Fibroblast of the conjunctiva (primary cell): ENCODE measurements at places on chromosomes 12 and 14.

- no peak for DNase-seq
These were observed 178.1 kb downstream of the ADGRD1 start for GRCh38 chr12:131131808-131132117.

- no peak for DNase-seq
These were observed 1.2 kb downstream of the NOVA1 start for GRCh38 chr14:26596543-26597061.

DNA sequence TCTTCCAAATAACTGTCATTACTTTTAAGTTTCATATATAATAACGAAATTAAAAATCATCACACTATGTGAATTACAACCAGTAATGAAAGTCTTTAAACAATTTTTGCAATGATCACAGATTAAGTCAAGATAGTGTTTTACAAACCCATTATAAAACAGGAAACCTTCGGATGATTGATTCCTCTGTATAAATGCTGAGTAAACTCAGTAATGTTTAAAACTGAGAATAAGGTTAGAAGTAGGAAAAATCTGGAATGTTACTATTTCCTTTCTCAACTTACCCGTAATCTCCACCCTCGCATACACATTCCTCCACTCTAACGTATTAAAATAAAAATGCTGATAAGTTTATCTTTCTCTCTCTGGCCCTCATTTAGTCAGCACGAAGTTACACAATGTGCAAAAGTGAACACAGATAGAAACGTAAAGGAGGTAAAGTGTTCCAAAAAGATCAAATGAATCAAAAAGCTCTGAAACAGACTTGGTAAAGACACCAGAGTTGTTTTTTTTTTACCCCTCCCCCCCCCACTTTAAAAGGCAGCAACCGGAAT lies 1.6 kb downstream of the ZFC3H1 start:
- DNase-seq, result no peak

DNA sequence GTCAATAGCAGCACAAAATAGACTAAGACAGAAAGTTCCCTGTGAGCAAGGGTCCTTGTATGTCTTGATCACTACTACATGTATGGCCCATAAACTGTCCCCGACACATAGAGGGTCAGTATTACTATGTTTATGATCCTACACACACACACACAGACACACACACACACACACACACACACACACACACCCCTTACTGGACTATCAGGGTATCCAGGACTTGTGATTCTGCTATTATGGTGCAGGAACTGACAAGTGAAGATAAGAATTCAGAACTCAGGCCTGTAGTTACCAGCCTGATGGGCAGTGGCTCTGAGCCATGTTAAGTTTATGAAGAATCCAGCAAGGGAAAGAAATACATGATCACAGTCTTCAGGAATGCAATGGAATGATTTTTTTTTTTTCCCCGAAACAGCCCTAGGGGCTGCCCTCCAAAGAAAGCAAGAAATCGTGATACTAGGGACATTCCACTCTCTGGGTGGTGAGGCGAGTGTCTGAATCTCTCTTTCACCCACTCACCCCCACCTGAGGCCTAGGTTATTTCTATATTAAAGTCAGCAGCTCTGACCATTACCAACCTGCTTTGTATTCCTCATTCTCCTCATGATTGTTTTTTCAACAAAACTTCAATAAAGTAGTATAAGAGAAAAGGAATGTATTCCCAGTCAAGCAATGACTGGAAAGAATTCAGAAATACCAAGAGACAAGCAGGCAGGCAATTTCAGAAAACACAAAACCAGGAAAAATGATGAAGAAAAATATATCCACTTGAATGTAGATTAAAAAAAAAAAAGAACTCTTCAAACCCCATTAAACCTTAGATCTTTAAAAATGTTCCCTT lies 105.8 kb downstream of the AVPR1A start:
- peak; percentile 21 for DNase-seq

GRCh38 chr14:104547310-104547997 lies 32.1 kb upstream of the C14orf180 start:
- DNase-seq, result no peak

DNA sequence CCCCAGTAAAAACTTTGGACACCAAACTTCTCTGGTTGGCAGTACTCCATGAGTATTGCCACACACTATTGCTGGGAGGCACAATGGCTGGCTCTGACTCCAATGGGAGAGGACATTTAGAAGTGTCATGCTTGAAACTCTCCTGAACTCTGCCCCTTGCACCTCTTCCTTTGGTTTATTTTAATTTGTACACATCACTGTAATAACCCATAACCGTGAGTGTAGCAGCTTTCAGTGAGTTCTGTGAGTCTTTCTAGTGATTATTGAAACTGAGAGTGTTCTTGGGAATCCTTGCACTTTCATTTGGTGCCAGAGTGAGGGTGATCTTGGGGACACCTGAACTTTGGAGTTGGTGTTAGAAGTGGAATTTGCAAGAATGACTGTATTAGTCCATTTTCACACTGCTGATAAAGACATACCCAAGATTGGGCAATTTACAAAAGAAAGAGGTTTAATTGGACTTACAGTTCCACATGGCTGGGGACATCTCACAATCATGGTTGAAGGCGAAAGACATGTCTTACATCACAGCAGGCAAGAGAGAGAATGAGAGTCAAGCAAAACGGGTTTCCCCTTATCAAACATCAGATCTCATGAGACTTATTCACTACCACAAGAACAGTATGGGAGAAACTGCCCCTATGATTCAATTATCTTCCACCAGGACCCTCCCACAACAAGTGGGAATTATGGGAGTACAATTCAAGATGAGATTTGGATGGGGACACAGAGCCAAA lies 41.3 kb upstream of the CEP83 start:
- no peak for DNase-seq

GRCh38 chr14:98766818-98767217 lies 505.2 kb downstream of the BCL11B start:
- no peak for DNase-seq

GRCh38 chr12:76569685-76570604 lies 10.4 kb upstream of the OSBPL8 start:
- DNase-seq, result no peak

DNA sequence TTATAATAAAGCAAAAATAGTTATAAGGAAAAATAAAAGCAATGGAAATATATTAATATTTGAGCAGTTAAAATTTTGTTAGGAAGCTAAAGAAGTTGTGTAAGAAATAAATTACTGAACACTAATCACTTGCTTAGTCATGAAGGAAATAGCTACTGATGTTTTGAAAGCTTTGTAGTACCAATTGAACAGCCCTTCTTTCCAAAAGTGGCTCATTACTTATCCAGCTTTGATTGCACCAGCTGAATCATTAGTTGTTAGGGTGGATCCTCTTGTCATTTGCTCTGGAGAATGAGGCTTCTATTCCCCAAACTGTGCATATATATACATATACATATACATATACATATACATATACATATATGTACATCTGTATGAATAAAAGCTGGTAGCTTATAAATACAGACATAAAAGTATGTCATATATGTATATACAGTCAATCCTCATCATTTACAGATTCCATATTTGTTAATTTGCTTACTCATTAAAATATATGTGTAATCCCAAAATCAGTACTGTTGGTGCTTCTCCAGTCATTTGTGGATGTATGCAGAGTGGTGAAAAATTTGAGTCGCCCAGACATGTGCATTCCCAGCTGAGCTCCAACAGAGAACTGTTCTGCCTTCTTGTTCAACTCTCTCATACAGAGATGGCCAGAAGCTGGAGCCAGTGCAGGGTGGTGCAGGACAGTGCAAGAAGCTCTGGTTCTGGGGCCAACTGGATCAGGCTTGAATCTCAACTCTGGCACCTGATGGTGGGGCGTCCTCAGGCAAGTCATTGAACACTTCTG lies 214.1 kb downstream of the RPAP3 start:
- DNase-seq, result no peak

GRCh38 chr12:117046011-117046369 lies 53.2 kb downstream of the TESC start:
- no peak for DNase-seq

DNA sequence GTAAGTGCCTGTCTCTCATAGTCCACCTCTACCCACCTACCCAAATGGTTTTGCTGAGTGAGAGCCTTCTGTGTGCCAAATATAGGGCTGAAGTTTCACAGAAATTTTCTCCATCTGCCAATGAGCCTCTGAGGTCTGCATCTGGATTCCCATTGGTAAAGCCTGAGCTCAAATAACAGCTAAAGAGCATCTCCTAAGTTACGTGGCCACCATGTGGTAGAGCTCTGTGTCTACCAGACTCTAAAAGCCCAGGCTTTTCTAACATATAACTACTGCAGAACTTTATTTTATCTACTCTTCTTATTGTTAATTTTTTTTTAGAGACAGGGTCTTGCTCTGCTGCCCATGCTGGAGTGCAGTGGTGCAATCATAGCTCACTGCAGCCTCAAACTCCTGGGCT lies 16.0 kb downstream of the AMDHD1 start:
- no peak for DNase-seq

GRCh38 chr12:89216211-89216952 lies 135.9 kb downstream of the DUSP6 start:
- no peak for DNase-seq

DNA sequence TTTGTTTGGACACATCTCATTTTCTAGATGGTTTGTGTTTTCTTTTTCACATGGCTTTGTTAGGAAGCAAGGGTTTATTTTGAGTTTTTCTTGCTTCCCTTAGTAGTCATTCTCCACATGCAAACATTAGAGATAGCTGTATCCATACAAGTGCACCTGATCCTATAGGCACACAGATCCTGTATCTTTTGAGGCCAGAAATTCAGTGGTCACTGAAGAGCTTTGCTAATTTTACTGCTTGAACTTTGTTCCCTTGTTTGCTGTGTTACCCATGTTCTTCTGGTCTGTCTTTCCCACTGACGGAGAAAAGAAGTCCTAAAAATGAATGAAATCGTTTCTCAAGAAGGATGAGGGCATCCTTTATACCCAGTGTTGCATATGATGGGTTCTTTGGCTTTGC lies 14.7 kb downstream of the HMGA2 start:
- no peak for DNase-seq

DNA sequence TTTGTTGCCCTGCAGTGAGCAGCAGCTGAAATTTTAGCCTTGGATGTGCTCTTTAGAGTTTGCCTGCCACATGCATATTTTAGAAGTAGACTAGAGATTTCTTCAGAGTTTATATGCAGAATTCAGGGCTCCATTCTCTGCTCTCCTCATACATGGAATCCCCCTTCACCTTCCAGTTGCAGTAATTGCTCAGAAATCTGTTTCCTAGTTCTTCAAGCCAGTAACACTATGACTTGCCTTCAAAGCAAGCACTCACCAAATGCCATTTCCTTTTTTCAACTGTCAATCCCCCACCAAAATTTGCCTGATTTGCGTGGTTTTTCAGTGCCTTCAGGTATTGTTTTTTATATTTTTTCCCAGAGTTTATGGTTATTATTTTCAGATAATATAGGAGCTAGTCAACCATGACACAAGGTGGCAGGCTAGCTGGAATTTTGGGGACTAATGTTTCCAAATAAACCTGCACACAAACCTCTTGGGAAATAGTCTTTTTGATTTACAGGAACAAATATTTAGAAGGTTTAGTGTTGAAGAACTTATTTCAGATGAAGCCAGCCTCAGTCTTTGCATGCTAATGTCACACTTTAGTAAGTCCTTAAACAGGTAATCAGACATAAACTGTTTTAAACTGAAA lies 79.2 kb downstream of the ASCL1 start:
- no peak for DNase-seq

DNA sequence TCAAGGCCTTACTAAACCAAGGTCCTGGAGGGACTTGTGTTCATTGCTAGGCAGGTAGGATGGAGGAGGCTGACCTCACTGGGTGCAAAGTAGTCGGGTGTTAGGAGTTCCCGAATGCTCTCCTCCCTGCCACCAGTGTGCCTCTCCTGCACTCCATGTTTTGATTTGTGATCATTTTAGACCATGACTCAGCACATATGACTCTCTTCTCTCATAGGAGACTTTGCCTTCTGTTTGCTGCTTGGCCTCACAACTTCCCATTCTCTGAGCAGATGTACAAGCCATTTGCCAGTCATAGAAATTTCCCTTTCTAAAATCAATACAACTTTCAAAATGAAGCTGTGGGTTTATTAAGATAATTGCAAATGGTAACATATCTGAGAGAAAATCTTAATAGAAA lies 46.6 kb upstream of the LRIG3 start:
- DNase-seq, result no peak

DNA sequence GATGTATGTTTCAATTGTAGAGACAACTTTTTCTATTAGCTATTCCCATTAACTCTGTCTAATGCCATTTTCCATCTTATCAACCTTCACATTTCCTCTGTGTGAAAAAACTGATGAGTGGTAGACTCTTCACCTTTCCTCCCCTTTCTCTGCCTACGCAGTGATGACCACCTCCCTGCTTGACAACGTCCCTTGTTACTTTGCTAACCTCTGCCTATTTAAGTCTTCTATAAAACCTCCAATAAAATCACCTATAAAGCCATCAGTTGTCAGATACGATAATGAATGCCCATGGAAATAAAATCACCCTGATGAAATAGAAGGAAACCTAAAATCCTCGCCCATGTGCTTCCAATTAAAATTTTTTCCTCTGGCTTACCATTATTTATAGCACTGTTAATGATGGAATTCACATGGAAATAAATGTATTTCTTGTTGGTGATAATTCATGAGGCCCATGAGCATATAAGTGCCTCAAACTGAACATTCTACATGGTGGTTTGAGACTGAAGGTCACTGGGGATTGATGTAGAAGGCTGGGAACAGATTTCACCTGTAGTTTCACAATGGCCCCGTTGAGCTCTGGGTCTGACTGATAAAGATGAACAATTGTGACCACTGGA lies 1454.0 kb upstream of the SEL1L start:
- no peak for DNase-seq

- DNase-seq, result no peak
These were observed 77.1 kb downstream of the KCNMB4 start for GRCh38 chr12:70443062-70443673.

DNA sequence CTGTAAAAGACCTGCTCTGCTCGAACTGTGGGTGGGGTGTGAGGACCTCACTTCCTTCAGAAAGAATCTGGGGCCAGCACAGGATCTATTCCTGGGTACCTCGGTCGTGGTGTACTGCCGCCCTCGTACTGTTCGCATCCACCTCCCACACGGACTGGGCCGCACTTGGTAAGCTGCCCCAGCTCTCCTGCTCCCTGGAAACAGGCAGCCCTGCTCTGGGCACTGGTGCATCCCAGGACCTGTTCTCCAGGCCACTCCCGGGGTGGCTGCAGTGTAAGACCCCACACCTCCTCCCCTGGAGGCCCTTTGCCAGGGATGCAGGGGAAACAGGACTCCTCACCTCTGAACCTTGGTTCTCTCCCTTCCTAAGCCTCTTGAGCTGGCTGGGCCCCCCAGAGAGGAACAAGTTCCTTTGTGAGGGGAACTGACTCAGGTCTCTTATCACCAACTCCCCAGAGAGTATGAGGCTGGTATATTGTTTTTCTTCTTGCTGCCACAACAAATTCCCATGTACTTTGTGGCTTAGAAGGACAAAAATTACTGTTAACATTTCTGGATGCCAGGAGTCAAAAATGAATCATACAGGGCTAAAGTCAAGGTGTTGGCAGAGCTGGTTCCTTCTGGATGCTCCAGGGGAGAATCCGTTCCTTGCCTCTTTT lies 276.5 kb downstream of the NUAK1 start:
- no peak for DNase-seq

GRCh38 chr14:99516156-99516870 lies 35.1 kb downstream of the CCNK start:
- DNase-seq, result no peak

- no peak for DNase-seq
These were observed 333.7 kb upstream of the OR4E1 start for GRCh38 chr14:22007363-22007762.

GRCh38 chr14:69595336-69595735 lies 16.1 kb upstream of the SUSD6 start:
- DNase-seq, result no peak
